ENCODE measurements at places on chromosomes 1 and 21. TPM values are rescaled to one million over a fixed set of nuclear protein-coding genes. Genes with fewer than 3 reads are reported as not detected.

KLF17 gene
- 0.02 TPM for polyA plus RNA-seq

CACHD1 gene
- 12.9 TPM for polyA plus RNA-seq

SLAMF9 gene
- 0.71 TPM for polyA plus RNA-seq

LCE1A gene
- polyA plus RNA-seq = 1.0 TPM

OR2G6 gene
- 0.05 TPM for polyA plus RNA-seq

NUCKS1 gene
- 71.8 TPM for polyA plus RNA-seq

COL11A1 gene
- polyA plus RNA-seq = 0.25 TPM

ABCA4 gene
- 2.0 TPM for polyA plus RNA-seq

AADACL4 gene
- 0.05 TPM for polyA plus RNA-seq

CRP gene
- polyA plus RNA-seq = 1.3 TPM

DISP3 gene
- polyA plus RNA-seq = 0.82 TPM

KLHDC8A gene
- polyA plus RNA-seq = 0.50 TPM

SLAMF7 gene
- 17.6 TPM for polyA plus RNA-seq

RPTN gene
- polyA plus RNA-seq = 3.2 TPM

ALG14 gene
- 1.3 TPM for polyA plus RNA-seq

CD1B gene
- polyA plus RNA-seq = 44.2 TPM

SLC35F3 gene
- polyA plus RNA-seq = 1.9 TPM

OPTC gene
- polyA plus RNA-seq = 0.39 TPM

LCE2A gene
- polyA plus RNA-seq = 1.3 TPM

CA6 gene
- 0.37 TPM for polyA plus RNA-seq

CFAP126 gene
- polyA plus RNA-seq = 1.0 TPM

AIRE gene
- polyA plus RNA-seq = 52.2 TPM

DEPDC1 gene
- polyA plus RNA-seq = 1.9 TPM

S100A8 gene
- 754 TPM for polyA plus RNA-seq

CR1L gene
- 0.46 TPM for polyA plus RNA-seq

RNF223 gene
- polyA plus RNA-seq = 0.37 TPM

LIPI gene
- polyA plus RNA-seq = 0.02 TPM

ST6GALNAC3 gene
- polyA plus RNA-seq = 1.2 TPM

COL24A1 gene
- polyA plus RNA-seq = 1.3 TPM

TAS1R1 gene
- not detected for polyA plus RNA-seq

TPTE gene
- not detected for polyA plus RNA-seq

LCE1C gene
- polyA plus RNA-seq = 3.0 TPM

FCAMR gene
- 0.43 TPM for polyA plus RNA-seq

F13B gene
- 0.05 TPM for polyA plus RNA-seq

OR2T11 gene
- not detected for polyA plus RNA-seq

FCGR3A gene
- 41.1 TPM for polyA plus RNA-seq

SMCP gene
- 0.30 TPM for polyA plus RNA-seq

CLDN8 gene
- 0.87 TPM for polyA plus RNA-seq

NPL gene
- 30.7 TPM for polyA plus RNA-seq

CHIA gene
- polyA plus RNA-seq = 0.30 TPM

TMEM79 gene
- polyA plus RNA-seq = 10.2 TPM

RAP1GAP gene
- 1.6 TPM for polyA plus RNA-seq

TRAF3IP3 gene
- polyA plus RNA-seq = 142 TPM

MFAP2 gene
- 5.6 TPM for polyA plus RNA-seq
